Dorsolateral prefrontal cortex (tissue), 122 donors: ENCODE measurements at places on chromosomes 11 and 22.

GRCh38 chr11:70729949-70730348 is 331.6 kb downstream of the CTTN start:
- no peak for DNase-seq

- DNase-seq: no peak
Measured at GRCh38 chr11:63534895-63535461, 1.6 kb upstream of the PLAAT4 start.

DNA sequence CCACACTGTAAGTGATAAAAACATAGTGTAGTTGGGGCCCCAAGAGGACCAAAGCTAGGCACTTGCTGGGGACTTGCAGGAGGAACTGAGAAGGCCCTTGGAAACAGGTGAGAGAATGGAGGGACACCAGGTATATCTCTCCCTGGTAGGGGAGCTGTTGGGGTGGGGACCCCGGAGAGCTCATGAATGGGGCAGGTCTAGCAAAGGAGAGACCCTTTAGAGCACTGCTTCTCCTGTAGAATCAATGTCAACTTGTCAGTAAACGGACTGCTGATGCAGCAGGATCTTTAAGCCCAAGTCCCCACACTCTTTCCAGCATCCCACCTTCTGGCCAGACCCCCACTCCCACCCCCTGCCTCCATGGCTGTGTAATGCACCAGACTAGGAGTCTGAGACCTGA is 109.6 kb upstream of the THY1 start:
- DNase-seq: no peak

- DNase-seq: no peak
Measured at GRCh38 chr11:66858186-66858938, 1.5 kb downstream of the LRFN4 start.

- DNase-seq: peak; percentile 54
Measured at GRCh38 chr22:30279046-30279788, 10.1 kb downstream of the CASTOR1 start.

DNA sequence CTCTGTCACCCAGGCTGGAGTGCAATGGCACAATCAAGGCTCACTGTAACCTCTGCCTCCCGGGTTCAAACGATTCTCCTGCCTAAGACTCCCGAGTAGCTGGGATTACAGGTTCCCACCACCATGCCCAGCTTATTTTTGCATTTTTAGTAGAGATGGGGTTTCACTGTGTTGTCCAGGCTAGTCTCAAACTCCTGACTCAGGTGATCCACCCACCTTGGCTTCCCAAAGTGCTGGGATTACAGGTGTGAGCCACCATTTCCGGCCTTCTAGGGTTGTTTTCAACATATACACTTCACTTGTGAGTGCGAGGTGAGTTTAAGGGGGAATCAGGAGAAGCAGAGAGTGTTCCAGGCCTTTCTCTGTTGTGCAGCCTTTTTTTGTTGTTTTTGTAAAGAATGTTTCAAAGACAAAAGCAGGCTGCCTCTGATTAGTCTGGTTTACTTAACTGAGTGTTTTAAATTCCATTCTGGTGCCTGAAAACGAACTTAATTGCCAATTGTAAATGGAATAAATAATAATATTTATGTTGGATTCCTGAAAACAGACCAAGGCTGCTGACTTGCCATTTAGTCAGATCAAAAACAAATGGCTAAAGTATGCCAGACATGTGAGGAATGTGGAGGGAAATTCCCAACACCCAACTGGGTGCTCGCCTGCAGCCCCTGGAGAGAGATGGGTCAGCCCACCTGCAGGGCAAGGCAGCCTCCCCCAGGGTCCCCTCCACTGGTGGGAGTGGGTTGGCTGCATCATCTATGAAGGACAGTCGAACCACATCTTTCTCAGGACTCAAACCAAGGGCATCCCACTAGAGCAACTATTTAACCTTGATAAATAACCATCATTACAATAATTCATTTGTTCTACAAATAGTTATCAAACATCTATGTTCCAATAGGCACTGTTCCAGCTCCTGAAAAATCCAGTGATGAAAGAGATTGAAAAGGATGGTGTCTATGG is 4.6 kb upstream of the RANGAP1 start:
- DNase-seq: no peak

DNA sequence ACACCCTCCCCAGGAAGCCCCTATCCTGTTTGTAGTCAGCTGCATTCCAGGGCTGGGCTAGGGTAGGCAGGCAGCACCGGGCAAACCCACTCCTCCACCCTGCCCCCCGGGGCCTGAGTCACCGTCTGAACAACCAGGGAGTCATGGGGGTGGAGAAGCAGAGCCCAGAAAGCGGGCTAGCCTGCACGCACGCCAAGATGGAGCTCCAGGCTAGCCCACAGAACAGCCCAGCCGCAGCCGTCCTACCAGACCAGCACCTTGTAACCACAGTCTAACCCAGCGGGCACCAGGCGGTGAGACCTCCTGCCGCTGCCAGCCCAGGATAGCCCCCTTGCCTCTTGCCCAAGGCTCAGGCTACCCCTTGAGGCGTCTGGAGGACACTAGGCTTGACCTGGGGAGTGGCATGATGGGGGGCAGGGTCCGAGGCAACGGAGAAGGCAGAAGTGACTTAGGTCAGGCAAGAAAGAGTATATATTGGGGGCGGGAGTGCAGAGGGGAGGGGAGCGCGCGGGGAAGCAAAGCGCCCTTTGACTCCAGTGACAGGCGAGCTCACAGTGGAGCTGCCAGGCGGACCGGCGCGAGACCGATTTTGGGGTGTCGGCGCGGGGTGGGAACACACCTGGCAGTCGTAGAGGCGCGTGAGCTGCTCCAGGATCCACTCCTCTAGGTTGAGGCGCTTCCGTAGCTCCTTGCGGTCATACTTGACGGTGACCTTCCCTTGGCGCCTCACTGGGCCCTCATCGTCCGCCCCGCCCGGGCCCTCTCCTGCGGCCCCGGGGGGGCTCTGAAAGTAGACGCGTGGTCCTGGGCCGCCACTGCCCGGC is 734 bp downstream of the PPP1R14B start:
- DNase-seq: no peak

- DNase-seq: no peak
Measured at GRCh38 chr11:19246816-19247215, 6.1 kb upstream of the E2F8 start.

- no peak for DNase-seq
Measured at GRCh38 chr22:33874206-33874605, 46.1 kb downstream of the LARGE1 start.

DNA sequence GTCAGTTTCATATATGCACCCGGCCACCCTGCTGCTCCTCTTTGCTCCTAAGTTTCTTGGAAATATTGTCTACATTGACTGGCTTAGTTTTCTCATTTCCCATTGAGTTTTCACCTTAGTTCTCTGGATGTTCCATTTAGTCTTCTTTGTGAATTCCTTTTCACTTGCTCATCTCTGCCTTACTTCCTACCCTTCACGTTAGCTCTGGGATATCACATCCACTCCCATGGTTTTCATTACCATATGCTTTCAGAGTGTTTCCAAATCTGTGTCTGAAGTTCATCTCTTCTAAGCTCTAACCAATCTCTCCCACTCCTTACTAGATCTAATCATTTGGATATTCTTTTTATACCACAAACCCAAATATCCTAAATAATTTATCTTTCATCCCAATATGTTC is 226.4 kb downstream of the FAM76B start:
- no peak for DNase-seq

GRCh38 chr11:76698321-76699043 is 27.9 kb upstream of the LRRC32 start:
- DNase-seq: no peak

DNA sequence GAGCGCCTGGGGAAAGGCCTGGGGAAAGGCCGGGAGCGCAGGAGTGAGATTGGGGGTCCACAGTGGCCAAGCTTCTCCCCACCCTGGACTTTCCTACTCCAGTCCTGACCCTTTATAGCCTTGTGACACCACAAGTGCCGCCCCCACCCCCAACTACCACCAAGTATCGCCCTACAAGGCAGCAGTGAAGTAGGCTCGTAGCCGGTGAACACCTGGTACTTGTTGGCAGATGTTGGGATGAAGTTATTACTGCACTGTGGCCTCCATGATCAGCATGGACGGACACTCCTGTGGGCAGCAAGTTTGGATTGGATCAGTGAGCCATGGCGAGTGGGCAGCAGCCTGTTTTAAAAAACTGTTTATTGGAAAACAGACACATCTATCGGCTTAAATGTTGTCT is 45.0 kb downstream of the EIF3F start:
- no peak for DNase-seq

DNA sequence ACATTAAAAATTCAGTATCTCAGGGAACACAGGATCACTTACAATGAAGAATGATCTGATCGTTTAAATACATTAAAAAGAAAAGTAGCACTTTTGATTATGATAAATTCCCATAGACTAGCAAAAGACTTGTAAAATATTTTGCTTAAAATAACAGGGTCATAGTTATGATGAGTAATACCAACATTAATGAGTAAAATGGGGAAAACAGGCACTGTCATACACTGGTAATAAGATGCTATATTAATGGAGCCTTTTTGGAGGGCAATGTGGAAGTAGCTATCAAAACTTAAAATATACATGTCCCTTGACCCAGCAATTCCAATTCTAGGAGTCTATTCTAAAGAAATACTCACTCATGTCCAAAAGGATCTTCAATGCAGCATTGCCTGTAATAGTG is 61.8 kb upstream of the CLNS1A start:
- DNase-seq: no peak

- no peak for DNase-seq
Measured at GRCh38 chr11:74492084-74492483, 1.4 kb downstream of the LIPT2 start.

- DNase-seq: no peak
Measured at GRCh38 chr11:60725592-60725991, 1.1 kb downstream of the MS4A18 start.

GRCh38 chr22:21755851-21756284 is 20.3 kb upstream of the YPEL1 start:
- no peak for DNase-seq

GRCh38 chr11:121112498-121113455 is 11.7 kb downstream of the TECTA start:
- DNase-seq: peak; percentile 61

DNA sequence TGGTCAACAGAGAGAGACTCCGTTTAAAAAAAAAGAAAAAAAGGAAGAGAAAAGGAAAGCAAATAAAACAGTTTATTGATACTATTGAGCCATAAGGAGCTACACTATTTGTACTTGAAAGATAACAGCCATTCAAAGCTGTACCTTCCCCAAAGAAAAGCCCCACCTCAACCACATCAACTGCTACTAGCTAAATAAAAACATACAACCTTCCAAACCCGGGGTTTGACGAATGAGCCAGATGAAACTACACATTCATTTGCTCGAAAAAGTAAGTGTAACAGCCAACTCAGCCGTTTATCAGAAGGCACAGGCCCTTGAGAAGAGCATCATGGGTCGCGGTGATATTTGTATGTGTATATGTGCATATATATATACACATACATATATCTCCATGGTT is 78.4 kb downstream of the SIK3 start:
- DNase-seq: no peak

DNA sequence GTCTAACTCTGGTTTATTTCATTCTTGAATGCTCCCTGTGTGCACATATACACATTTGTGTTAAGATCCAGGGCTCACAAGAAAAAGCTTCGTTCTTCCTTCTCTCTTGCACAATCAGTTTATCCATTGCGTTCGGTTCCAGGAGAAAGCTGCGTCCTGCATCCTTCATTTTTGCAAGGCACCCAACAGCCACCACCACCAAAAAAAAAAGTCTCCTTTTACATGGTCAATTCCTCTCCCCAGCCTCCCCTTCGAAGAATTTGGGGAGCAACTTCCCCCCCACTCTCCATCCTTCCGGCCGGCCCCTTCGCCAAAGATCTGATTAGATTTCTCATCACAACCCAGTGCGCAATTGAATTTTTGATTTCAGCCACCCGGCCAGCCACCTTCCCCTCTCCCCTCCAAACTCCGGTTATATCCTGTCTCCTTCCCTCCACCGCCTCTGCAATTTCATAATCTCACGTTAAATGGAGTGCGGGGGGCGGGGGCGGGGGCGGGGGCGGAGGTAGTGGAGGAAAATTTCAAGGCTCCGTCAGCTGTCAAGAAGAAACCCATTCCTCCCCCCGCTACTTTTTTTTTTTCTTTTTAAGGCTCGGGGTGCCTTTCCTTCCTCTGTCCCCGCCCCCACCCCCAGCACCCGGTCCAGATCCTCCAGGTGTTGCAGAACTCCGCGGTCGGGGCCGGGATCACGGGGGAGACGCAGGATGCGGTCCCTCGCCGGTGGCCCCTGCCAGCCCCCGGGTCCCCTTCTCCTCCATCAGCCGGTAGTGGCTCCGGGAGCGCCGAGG is 1166.5 kb downstream of the LRRC4C start:
- no peak for DNase-seq

DNA sequence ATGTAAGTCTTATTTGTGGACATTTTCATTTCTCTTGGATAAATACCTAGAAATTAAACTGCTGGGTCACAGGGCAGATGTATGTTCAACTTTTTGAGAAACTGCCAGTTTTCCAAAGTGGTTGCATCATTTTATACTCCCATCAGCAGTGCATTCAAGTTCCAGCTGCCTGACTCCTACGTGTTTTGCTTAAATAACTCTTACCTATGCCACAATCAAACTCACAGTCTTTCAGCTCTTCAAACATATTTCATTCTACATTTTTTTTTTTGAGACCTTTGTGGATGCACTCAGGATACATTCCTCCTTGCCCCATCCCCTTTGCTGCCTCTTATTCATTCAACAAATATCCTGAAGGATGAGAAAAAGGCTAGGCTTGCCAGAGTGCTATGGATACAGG is 9.2 kb downstream of the TCF20 start:
- no peak for DNase-seq

DNA sequence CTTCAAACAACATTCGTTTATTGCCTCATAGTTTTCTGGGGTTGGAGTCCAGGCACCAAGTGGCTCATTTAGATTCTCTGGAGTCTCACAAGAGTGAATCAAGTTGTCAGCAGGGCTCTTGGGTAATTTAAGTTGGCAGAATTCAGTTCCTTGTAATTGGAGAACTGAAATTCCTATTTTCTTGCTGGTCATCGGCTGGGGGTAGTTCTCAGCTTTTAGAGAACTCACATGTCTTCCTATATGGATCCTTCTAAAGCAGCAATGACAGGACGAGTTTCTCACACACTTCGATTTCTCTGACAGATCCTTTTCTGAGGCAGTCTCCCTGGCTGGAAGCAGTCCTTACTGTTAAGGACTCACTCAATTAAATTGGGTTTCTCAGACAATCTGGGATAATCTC is 17.3 kb upstream of the OOSP4B start:
- DNase-seq: no peak

GRCh38 chr22:47164514-47165337 is 402.3 kb downstream of the TBC1D22A start:
- DNase-seq: peak; percentile 9
